ENCODE measurements at places on chromosomes 11 and 22. TPM values are rescaled to one million over a fixed set of nuclear protein-coding genes. Genes with fewer than 3 reads are reported as not detected.

- no peak for DNase-seq
Observed at GRCh38 chr11:17649261-17649660, 70.1 kb upstream of the MYOD1 start.

GRCh38 chr22:23383491-23384361 is 196.4 kb downstream of the IGLL1 start:
- peak; percentile 48 for DNase-seq

GRCh38 chr11:127000981-127001380 is 411 bp upstream of the KIRREL3 start:
- DNase-seq = no peak

DNA sequence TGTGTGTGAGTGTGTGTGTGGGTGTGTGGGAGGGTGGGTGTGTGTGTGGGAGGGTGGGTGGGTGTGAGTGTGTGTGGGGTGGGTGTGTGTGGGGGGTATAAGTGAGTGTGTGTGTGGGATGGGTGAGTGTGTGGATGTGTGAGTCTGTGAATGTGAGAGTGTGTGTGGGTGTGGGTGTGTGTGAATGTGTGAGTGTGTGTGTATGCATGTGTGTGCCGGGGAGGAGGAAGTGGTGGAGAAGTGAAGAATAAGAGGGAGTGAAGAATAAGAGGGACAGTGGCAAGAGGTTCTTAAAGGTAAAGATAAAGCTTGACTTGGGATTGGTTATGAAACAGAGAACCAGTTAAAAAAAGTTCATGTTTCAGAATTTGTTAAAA is 54.0 kb downstream of the PRR5L start:
- DNase-seq = no peak

GRCh38 chr11:117816151-117816741 is 8.3 kb downstream of the FXYD2 start:
- DNase-seq = peak; percentile 61

The APOL5 gene
- total RNA-seq = 0.45 TPM

- DNase-seq = no peak
Observed at GRCh38 chr11:42473106-42473505, 838.7 kb upstream of the API5 start.

- no peak for DNase-seq
Observed at GRCh38 chr11:44670794-44671193, 56.0 kb upstream of the TSPAN18 start.

- DNase-seq = no peak
Observed at GRCh38 chr22:48712558-48713271, 1115.0 kb downstream of the BRD1 start.

GRCh38 chr11:43212279-43212678 is 99.5 kb upstream of the API5 start:
- no peak for DNase-seq

- no peak for DNase-seq
Observed at GRCh38 chr11:720642-721246, 14.7 kb downstream of the EPS8L2 start.

DNA sequence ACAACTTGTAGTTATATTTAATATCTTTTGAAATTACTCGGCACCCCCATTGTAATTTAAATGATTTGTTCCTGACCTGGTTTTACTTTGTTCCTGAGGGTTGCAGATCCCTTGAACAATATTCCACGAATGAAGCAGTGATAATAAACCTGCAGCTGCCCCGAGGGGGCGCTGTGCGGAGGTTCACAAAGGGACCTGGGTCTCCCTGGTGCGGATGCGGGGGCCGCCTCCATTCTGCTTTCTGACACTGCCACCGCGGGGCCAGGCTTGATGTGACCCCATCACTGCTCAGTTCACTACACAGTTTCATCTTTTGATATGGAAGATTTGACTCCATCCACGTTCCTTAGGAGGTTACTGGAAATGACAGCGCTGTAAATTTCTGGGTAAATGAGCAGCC is 62.9 kb upstream of the PRODH start:
- DNase-seq = no peak

GRCh38 chr11:15072551-15073143 is 746 bp upstream of the CALCB start:
- DNase-seq = no peak

- no peak for DNase-seq
Observed at GRCh38 chr11:116598036-116598435, 174.8 kb downstream of the BUD13 start.

DNA sequence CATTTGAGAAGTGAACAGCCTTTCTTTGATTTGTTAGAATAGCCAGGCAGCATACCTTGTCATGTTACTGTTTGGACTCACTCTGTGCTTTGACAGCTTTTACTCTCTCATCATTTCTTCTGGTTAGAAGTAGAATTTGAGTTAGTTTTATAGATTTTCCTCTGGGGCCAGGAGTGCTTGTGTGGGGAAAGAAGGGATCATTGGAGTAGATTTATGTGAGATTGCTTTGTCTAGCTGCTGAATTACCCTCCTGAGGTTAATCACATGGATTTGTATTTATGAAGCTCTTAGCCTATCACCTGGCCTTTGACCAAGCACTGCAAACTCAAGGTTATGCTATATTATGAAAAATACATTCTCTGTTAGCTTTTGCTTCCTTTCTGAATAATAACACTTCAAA is 54.3 kb downstream of the SWAP70 start:
- DNase-seq = no peak

GRCh38 chr22:24105631-24106030 is 75.7 kb upstream of the SUSD2 start:
- no peak for DNase-seq

DNA sequence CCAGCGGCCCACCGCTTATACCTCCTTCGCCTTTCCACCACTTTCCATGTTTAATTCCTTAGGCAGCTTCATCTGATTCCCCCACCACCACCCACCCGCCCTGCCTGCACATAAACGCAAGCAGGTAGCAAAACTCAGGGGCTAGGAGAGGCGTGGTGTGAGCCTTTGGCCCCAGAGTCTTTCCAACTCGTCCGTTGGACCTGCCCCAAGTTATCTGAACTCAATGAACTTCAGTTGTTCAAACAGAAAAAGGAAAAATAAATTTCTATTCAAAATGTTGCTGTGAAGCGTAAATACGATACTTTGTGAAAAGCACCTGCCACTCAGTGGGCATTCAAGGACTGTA is 814 bp upstream of the CDON start:
- no peak for DNase-seq

The CFL1 gene
- 388 TPM for total RNA-seq

- no peak for DNase-seq
Observed at GRCh38 chr22:37716708-37717107, 19.9 kb downstream of the TRIOBP start.

The BIK gene
- not detected for total RNA-seq

- DNase-seq = peak; percentile 87
Observed at GRCh38 chr11:1652771-1653540, 23.4 kb downstream of the KRTAP5-5 start.

The TMEM191C gene
- total RNA-seq = 0.34 TPM

- no peak for DNase-seq
Observed at GRCh38 chr11:68767672-68768071, 16.4 kb upstream of the TESMIN start.

GRCh38 chr11:111310088-111310487 is 11.7 kb downstream of the POU2AF3 start:
- DNase-seq = no peak

Measured in psoas muscle (tissue), 8 donors.